ENCODE measurements at places on chromosomes 11 and 22.

- DNase-seq = no peak
These were observed 48.4 kb downstream of the DDX10 start for GRCh38 chr11:108713076-108713790.

DNA sequence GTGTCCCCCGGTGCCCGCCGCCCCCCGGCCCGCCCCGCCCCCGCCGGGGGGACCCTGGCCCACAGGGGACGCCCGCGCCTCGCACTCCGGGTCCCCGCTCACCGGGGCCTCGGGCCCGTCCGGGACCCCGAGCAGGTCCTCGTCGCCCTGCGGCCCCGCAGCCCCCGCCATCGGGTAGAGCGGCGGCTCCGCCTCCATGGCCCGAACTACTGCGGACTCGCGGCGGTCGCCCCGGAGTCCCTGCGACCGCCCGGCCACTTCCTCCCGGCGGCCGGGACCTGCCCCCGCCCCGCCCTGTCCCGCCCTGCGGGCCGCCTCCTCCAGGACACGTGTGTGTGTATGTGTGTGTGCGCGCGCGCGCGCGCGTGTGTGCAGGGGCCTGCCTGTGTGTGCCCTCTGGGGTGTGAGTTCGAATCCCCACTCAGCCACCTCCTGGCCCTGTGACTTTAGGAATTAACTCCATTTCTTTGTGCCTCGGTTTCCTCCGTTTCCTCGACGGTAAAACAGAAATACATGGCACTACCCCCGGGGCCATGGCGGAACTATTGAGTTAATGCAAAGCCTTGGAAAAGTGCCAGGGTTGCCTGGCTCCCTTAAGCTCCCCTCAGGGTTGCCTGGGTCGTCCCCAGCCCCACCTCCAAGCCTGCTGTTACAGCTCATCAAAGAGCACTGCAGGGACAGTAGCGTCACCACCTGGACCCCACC is at the start of gene UNC93B1:
Gene UNC93B1 (minus strand): TSS at position 252 of the 705 bp plus-strand sequence. CDS start 54 bp downstream, at position 198.
- peak; percentile 64 for DNase-seq

GRCh38 chr22:39344046-39344390 is 5.8 kb upstream of the SYNGR1 start:
- DNase-seq = no peak

- no peak for DNase-seq
These were observed 167.8 kb downstream of the C11orf91 start for GRCh38 chr11:33532720-33533385.

DNA sequence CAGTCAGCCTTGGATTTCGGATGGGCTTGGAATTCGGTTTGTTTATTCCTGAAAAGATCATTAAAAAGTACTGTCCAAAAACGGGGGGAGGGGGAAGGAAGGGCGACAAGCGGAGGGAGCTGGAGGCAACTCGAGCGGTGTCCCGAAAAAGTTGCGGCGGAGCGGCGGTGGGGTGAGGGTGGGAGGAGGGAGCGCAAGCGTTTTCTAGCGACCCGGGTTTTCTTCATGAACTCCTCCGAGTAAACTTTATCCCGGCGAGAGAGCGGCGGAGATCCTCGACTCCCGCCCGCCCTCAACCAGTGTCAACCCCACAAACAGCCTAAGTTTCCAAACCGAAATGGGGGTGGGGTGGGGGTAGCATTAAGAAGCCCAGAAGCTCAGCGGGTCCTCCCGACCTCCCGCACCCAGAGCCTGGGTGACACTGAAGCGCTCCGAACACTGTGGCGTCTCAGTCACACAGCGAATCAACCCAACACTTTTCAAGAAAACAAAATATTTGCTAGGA is 133.0 kb upstream of the C11orf58 start:
- no peak for DNase-seq

GRCh38 chr11:45104790-45105084 is 41.7 kb upstream of the PRDM11 start:
- DNase-seq = no peak

GRCh38 chr22:29799217-29799680 is 32.1 kb downstream of the UQCR10 start:
- DNase-seq = no peak

DNA sequence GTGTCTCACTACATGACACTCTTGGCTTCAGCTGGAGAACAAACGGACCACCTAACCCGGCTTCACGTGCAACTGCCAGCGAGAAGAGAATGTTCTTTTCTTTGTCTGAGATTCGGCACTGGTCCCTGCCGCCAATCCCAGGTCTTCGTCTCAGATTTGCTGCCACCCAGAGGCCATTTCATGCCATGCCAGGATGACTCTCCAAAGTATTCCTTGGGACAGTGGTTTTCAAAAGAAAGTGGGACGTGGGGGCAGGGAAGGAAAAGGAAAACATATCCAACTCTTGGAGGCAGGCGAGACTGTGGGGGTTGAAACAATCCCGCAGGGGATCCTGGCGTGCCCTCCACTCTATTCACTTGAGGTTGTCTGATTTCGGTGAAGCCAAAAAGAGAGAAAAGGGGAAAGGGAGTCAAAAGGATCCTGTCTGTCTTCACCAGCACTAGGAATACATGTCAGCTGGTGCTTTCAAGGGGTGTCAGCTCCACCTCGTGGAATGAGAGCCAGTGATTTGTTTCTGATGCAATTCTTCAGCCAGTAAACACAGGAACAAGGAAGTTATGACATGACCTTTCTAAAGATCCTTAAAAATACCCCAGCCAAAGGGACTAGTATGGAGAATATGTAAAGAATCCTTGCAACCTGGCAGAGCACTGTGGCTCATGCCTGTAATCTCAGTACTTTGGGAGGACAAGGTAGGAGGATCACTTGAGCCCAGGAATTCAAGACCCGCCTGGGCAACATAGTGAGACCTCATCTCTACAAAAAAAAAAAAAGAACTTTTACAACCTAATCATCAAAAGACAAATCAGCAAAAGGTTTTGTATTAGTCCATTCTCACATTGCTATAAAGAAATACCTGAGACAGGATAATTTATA is 41.0 kb upstream of the APLNR start:
- DNase-seq = peak; percentile 4

GRCh38 chr11:112620621-112621394 is 340.4 kb upstream of the NCAM1 start:
- DNase-seq = peak; percentile 22

DNA sequence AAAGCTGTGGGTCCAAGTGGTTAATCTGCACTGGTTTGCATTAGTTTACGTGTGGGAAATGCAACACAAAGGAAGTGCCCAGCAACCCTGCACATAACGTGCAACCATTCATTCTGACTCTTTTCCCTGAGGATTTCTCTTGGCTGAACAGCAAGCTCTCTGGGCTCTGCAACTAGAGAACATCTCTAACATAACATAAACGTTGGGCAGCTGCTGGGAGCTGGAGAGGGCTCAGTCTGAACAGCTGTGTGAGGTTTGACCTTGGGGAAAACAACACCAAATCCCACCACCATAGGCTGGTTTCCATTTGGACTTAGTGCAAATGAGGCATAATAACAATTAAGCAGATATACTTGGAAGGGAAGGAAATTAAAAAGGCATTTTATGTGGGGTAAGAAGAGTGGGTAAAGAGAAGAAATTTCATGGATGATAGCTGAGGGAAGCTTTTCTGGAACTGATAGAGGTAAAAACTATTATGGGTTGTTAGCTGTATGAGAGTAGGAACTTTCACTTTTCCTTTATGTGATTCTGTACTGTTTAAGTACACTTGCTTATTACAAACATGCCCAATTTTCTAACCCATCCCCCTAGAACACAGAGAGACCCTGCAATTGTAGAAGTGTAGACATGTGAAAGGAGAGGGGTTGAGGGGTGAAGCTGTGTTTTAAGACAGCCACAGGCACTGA is 76.2 kb downstream of the SNX19 start:
- no peak for DNase-seq

- DNase-seq = peak; percentile 48
These were observed 6.9 kb upstream of the POLDIP3 start for GRCh38 chr22:42621505-42622002.

GRCh38 chr11:45982656-45983470 is 60.4 kb downstream of the LARGE2 start:
- DNase-seq = peak; percentile 59

DNA sequence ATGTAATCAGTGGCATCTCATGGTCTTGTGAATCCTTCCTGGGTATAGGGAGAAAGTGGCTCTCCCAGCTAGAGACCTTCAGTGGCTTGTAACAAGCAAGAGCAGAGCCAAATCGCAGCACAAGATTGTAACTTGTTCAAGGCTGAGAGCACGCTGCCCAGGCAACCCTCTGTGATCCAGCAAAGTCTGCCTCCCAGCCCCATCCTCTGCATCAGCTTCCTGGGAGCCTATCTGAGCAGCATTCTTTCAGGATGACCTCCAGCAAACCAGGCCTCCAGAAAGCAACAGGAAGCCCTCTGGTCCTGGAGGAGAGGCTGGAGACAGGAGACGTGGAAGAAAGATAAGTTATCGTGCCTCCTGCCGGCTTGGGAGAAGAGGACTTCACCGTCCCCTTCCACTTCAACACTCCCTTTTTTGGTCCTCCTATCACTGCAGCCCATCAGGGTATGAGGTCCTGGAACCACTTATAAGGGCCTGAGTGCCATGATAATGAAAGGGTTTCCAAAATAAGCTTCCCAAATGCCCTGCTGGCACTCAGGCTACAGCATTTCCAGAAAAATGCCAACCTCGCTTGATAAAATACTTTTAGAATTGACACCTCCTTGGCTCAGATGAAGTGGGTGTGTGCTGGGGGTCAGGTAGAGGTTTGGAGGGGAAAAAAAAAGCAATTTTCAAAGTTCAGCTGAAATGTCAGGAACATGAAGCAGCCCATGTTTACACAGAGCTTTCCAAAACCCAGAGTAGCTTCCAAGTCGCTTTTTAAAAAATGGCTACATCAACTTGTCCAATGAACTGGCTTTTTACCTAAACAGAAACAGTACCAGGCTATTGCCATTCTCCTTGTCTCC is 80.2 kb downstream of the PLEKHA7 start:
- no peak for DNase-seq

DNA sequence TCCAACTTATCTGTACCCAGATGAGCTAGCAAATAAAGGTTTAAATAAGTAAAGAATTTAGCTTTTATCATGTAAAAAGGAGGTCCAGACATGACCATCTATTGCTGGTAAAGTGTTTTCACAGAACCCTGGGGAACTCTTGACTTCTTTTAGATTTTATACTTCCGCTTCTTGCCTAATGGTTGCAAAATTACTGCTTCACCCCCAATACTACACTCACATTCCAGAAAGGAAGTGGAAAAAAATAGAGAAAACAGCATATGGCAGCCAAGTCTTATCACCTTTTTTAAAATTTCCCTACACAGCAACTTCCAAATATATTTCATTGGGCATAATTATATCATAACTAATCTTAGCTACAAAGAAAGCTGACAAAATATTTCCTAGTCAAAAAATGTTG is 12.1 kb downstream of the BBOX1 start:
- DNase-seq = no peak

- DNase-seq = no peak
These were observed 6.6 kb downstream of the ZBTB16 start for GRCh38 chr11:114066046-114066648.

GRCh38 chr11:122721964-122722266 is 66.4 kb downstream of the UBASH3B start:
- no peak for DNase-seq

DNA sequence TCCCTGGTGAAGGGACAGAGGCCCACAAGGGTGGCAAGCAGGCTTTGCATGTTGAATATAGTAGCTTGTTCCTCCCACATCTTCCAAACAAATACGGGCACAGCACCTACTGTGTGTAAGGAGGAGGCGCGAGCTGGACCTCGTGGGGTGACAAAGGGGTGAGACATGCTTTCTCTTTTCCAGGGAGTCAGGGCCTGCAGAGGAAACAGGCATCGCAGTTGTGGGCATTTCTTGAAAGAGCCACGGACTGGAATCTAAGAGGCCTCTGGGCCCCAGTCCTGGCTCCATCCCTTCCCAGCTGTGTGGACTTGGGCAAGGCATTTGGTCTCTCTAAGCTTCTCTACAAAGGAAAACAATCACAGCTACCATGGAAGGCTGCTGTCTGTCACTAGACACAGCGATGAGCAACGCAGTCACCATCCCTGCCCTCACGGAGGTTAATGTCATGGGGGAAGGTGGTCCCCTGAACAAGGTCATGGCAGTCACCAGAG is 13.0 kb upstream of the CDC42EP1 start:
- DNase-seq = no peak

- no peak for DNase-seq
These were observed 85.8 kb downstream of the SERGEF start for GRCh38 chr11:17927041-17927440.

- DNase-seq = no peak
These were observed 51.0 kb downstream of the MIAT start for GRCh38 chr22:26708256-26709009.

DNA sequence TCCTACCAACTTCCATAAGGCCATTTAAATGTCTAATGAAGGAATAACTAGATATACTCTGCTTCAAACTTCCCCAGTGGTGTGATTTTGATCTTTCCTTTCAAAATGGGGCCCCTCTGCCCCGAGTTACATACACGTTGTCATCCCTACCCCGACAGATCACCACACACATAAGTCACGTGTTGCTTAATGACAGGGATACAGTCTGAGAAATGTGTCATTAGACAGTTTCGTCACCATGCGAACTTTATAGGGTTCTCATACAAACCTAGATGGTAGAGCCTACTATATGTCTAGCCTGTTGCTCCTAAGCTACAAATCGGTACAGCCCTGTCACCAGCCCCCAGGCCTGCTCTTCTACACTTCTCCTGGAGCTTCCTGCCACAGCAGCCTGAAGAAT is 49.8 kb upstream of the SCUBE2 start:
- no peak for DNase-seq

DNA sequence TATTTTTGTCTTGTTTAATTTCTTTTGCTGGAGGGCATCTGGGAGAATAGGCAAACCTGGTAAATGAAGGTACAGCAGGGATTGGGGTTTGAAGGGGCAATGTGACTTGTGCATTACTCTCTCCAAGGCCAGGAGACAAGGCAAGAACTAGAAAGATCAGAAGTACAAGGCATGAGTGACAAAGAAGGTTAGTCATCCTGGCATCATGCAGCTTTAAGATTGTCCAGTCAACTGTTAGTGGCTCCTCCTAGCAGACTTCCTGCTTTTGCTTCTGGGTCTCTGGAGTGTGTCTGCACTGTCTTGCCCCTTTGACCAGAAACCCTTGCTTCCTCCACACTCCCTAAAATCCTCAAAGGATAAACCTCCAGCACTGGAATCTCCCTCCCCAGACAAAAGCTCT is 27.2 kb upstream of the GLYATL1 start:
- DNase-seq = no peak

GRCh38 chr11:8717544-8717875 is 34.9 kb downstream of the RPL27A start:
- no peak for DNase-seq
